Activated CD4-positive, alpha-beta T cell treated with anti-CD3 and anti-CD28 coated beads, Interleukin-2, Interleukin-6, amounts not matched to agents 100 ng/mL and 50 ng/mL, durations not matched to agents 16 hours and 8 hours (primary cell): ENCODE measurements at places on chromosomes 6 and 20.

DNA sequence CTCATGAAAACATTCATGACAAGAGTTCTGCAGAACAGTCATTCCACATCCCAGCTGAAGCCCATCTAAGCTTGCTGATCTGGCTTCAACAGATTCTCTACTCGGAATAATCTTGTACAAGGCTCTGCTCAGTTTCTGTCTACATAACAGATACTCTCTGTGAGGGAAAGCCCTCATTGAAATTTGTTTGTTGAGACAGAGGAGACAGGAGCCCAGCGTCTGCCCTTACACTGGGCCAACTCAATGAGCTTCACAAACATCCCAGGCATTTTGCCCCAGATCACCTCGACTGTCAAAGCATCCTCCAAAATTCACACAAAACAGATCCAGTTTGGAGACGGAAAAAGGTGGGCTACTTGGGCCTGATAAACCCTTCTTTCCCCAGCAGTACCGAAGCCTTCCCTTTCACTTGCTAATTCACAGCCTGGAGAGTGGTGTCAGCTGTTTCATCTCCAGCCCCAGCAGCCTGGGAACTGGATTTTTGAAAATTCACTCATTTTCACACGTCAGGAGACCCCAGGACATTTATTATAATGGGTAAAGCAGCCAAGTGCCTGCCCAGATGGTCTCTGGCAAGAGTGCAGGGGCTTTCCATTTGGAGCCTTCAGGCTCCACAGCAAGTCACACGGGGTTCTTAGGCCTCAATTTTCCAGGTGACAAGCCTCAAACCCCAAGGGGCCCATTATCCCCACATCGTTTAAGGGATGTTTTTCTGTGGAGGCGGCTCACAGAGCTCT is 7.3 kb downstream of the CCDC167 start:
- DNase-seq: no peak

DNA sequence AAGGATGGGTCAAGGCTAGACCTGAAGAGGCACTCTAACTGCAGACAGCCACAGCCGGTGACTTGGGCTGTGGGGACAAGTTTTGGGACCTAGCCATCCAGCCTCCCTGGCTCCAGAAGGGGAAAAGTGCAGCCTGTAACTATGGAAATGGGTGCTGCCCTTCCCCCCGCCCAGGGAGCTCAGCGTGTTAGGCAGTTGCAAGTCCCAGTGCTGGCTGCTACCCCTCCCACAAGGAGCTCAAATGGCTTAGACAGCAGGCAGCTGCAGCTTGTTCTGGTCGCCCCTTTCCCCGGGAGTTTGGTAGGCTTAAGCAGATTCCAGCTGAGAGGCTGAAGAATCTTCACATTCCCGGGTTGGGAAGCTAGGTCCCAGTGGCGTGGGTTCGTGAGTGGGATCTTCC is 162.6 kb downstream of the FAM83B start:
- DNase-seq: no peak

DNA sequence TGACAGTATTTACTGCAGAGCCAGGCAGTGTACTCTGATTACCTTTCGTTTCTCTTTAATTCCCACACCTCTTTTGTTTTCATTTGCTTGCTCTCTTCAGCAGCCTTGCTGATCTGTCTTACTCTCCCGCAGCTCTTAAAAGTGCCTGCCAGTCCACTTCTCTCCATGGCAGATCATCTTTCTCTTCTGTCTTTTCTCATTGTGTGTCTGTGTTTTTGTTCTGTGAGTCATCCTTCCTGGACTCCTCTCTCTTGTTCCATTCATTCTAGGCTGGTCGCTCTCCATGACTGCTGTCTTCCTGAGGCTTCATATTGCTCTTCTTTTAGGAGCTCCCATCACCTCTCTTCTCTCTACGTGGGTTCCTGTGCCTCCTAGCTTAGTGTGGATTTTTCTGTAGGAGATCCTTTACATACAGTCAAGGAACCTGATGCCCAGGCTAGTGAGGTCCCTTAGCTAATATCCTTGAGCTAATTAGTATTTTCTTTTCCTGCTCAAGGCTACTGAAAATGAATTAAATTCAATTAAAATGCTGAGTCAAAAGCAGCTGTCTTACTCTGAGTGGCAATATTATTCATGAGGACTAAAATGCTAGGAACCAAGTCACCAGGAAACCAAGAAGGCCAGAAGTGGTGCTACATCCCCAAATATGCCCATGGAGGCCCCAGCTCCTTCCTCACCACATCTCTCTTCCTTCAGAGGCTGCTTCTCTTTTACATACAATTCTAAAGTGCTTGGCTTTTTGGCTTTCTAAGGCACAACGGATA is 86.1 kb downstream of the SLX4IP start:
- peak; percentile 25 for DNase-seq

DNA sequence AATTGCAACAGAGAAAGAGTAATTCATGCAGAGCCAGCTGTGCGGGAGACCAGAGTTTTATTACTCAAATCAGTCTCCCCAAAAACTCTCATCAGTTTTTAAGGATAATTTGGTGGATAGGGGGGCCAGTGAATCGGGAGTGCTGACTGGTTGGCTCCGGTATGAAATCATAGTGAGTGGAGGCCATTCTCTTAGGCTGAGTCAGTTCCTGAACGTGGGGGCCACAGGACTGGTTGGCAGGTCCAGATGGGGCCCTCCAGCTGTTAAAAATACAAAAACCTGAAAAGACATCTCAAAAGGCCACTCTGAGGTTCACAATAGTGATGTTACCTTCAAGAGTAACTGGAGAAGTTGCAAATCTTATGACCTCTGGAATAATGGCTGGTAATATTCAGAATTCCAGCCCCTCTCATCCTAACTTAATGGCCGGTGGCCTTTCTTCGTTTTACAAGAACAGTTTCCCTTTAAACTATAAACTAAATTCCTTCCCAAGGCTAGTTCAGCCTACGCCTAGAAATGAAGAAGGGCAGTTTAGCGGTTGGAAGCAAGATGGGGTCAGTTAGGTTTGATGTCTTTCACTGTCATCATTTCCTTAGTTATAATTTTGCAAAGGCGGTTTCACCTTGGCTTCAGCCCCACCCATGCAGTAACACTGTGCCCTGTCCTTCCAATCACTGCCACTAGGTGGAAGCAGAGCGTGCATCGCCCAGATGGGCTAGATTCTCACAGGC is 6.8 kb upstream of the MICA start:
- DNase-seq: peak; percentile 93

- no peak for DNase-seq
Observed at GRCh38 chr6:42409581-42409980, 42.1 kb downstream of the TRERF1 start.

DNA sequence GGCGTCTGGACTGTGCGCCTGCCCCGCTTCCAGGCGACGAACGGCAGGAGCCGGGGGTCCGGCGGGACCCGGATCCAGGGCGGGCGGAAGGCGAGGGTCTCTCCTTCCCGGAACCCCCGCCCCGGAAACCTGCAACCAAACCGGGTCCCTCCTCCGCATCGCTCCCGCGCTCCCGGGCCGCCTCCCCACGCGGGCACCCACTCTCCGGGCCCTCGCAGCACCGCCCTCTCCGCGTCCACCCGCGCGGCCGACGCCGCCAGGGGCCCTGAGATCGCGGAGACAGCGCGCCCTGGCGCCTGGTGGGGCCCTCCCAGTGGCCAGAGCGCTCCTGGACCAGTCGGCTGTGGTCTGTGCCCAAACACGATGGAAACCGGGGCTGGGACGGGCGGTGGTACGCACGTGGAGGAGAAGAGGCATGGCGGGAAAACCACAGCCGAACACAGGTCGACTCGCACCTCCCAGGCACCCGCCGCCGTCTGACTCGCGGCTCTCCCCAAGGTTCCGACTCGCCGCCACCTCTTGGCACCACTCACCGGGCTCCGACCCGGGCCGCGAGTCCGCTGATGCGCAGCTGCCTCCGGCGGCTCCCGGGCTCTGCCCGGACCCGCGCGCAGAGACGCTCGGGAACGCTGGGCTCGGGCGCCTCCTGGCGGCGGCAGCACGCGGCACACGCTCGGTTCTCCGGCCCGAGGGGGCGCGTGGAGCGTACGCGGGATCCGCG is 7.9 kb downstream of the NKX2-2 start:
- peak; percentile 78 for DNase-seq

DNA sequence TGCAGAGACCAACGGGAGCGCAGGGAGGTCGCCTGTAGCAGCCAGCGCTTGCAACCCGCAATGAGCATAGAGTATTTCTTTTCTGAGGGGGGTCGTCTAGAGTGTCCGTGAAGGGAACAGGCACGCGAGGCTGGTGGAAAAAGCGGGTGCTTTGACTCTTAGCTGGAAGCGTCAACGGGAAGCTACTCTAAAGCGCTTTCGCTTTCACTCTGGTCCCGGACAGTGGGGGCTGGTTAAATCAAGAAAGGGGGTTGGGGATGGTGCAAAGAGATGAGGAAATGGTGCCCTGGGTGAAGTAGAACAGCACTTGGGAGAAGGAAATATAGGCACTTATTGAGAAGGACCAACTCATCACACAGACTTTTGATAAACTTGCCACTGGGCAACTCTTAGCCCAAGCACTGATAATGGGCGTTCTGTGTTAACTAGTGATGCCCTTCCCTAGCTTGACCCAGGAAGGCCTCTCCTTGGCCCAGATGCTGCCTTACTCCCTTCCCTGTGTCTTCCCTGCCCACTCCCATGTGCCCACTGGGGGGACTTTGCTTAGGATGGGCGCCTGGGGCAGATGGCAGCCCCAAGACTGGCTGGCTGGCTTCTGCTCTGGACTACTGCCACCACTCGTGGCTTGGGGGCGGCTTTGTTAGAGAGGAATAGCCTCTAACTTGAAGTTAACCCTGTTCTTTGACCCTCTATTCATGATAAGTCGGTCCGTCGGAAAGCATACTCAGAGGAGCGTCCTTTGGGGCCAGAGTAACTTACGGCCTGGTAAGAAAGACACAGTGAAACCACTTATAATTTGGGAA is 585 bp downstream of the PSMB9 start:
- DNase-seq: peak; percentile 74

DNA sequence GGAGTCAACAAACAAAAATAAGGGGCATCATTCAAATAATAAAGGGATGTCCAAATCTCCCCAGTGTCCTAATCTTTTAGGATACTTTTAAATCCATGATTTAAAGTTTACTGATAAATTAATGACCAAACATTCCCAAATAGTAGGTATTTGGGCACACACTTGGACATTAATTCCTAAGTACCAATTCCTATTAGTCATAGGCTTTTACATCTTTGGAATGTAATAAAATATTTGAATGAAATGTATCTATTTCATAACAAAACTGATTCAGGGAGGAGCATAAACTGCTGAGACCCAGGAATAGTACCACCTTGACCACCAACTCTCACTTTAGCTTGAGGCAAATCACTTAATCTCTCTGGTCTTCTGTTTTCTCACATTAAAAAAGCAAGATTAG is 44.3 kb downstream of the VGLL2 start:
- no peak for DNase-seq

DNA sequence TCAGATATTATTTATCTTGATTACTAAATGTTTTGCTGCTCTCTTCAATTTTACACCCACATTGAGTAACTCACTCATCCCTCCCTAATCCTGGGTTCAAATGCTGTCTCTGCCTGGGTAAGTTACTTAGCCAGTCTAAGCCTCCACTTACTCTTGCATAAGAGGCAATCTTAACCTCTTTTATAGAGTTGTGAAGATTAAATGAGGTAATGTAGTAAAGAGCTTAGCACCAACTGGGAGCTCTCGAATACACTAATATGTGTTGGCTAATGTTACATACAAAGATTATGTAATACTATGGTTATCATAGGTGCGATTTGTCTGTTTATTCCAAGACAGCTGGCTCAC is 134.4 kb upstream of the STMND1 start:
- DNase-seq: no peak

DNA sequence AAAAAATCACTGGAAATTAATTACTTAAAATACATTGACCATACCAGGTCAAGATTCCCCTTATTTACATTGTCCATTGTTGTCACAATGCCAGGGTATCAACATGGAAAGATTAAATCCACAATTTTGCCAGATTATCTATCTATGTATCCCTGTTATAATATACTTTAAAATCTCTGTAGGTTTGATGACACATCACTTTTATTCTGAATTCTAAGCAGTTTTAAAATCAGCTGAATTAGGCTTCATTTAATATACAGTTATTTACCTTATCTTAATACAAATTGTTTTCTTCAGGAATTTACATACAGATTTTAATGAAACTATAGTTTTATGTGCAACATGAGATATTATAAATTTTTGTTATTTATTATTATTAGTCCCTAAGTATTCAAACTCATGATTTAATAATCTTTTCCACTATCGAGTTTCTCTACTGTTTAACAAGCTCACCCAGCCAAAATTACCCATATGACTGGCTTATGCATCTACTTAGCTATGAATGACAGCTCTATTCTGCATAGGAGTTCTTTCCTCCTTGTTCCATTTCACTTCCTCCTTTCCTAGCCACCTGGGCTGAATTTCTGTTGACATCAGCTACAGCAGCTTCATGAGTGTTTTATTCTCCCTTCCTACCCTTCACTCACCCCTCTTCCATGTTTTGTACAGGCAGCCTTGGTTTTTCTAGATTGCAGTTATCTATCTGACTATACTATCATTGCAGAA is 654.2 kb upstream of the MAP3K7 start:
- no peak for DNase-seq
